ENCODE measurements at places on chromosomes 5 and 9. TPM values are rescaled to one million over a fixed set of nuclear protein-coding genes. Genes with fewer than 3 reads are reported as not detected.

DNA sequence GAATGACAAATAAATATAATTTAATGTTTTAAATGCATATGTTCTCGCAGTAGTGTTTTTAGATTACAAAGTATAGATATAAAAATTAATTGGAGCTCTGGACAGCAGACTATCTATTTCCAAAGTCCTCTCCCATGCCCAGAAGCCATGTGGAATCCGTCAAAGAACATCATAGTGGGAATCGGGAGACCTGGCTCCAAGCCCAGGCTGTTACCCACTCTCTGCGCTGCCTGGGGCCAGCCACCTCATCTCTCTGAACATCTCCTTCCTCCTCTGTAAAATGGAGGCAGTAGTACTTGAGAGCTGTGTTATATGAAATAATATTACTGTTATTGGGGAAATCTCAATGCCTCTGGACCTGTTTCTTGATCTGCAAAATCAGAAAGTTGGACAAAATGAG lies 58.1 kb upstream of the SLC30A5 start:
- DNase-seq, result no peak

GRCh38 chr9:113570749-113571711 lies 107.5 kb downstream of the RGS3 start:
- DNase-seq, result no peak

GRCh38 chr9:100575006-100575405 lies 2.9 kb upstream of the CAVIN4 start:
- DNase-seq, result no peak

- no peak for DNase-seq
Measured at GRCh38 chr5:156051972-156052371, 275.0 kb upstream of the SGCD start.

- no peak for DNase-seq
Measured at GRCh38 chr5:43161244-43161643, 30.8 kb upstream of the NIM1K start.

- DNase-seq, result no peak
Measured at GRCh38 chr9:94472806-94473360, 82.0 kb upstream of the PCAT7 start.

DNA sequence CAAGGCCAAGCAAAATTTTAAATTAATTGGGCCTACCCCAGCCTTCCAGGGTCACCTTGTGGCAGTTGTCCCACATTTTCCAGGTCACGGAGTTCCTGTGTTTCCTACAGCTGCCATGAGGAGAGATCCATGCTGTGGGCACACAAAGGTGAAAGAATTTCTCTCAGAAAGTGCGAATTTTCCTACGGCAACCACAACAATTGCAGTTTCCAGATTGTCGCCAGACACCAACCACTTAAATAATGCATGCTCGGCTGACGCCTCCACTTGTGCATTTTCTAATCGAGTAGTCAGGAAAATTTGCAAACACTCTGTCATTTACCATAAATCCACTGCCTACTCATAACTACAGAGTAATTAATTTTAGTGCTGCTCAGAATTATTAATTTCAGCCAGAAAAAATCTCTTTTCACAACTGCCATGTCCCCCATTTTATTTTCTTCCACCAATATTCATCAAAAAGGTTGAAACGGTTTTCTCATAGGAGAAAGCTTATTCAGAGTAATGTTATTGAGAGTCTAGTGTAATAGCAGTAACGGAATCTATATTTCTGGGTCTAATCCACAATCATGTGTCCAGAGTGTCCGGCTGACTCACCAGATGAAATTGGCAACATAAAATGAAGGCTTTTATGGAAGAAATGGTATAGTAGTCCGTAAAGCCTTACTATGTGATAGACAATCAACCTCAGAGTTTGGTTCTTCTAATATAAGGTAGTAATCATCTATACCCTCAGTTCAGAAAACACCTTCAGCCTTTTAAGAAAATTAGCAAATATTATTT lies 389.8 kb downstream of the NR2F1-AS1 start:
- DNase-seq, result no peak

GRCh38 chr5:81417052-81417451 lies 23.1 kb upstream of the ACOT12 start:
- DNase-seq, result no peak

DNA sequence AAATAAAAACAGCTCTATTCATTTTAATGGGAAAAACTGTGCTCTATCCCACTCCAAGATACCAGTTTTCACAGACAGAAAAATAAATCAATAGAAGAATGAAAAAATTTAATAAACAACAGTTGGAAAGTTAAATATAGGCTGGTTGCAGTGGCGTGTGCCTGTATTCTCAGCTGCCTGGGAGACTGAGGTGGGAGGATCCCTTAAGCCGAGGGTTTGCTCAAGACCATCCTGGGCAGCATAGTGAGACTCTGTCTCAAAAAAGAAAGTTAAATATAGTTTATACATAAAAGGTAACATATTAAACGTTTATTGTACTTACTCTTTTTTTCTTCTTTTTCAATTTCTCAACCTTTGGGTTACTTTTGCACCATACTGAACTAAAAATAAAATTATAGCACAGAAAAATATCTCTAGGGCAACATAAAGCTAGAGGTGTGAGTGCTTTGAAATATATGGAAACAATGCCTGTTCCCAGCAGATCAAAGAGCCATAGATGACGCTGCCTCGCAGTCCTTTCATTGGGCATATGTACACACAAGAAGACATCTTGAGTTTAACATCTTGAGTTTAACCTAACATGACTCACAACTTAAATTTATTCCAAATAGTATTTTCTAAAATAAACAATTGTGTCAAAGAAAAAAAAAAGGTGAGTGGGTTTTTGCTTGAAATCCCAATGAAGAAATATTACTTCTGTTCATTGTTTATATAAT lies 25.7 kb upstream of the KLF9 start:
- no peak for DNase-seq

GRCh38 chr5:14442536-14442935 lies 139.1 kb upstream of the OTULINL start:
- no peak for DNase-seq

- DNase-seq, result no peak
Measured at GRCh38 chr5:132363431-132364112, 5.9 kb upstream of the SLC22A5 start.

- DNase-seq, result peak; percentile 55
Measured at GRCh38 chr5:88836195-88836838, 46.7 kb downstream of the MEF2C start.

GRCh38 chr5:6407558-6408259 lies 29.4 kb upstream of the MED10 start:
- DNase-seq, result no peak

- no peak for DNase-seq
Measured at GRCh38 chr5:160649304-160649703, 202.7 kb downstream of the ATP10B start.

ZBTB6 gene
- 4.5 TPM for total RNA-seq

SEPTIN8 gene
- 26.3 TPM for total RNA-seq

PTGR1 gene
- 44.6 TPM for total RNA-seq

PRSS3 gene
- not detected for total RNA-seq

SHISAL2B gene
- total RNA-seq, result not detected

CDH9 gene
- not detected for total RNA-seq

TEK gene
- total RNA-seq, result 19.1 TPM

TUSC1 gene
- total RNA-seq, result 12.0 TPM

Measured in Right ventricle myocardium superior (tissue), 1 donor.